ENCODE measurements at places on chromosomes 6 and 20. TPM values are rescaled to one million over a fixed set of nuclear protein-coding genes. Genes with fewer than 3 reads are reported as not detected.
A peak's percentile ranks its signal among the peaks of the same experiment; 100 is the strongest.

DNA sequence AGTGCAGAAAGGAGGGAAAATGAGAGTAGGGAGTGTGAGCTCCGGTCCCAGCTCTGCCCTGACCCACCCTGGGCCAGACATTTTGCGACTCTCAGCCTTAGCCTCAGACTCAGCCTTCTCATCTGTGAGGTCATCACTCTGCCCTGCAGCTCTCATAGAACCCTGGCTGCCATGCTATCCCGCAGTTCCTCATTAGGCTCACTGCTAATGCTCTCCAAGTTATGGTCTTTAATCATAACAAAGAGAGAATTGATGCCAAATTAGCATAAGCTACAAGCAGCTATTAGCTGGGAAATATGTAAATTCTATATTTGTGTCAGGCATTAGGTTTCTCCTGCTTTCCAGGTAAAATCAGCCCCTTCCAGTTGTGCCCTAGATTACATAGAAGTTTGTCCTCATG, 46.5 kb upstream of the MLN start:
- DNase-seq = no peak

DNA sequence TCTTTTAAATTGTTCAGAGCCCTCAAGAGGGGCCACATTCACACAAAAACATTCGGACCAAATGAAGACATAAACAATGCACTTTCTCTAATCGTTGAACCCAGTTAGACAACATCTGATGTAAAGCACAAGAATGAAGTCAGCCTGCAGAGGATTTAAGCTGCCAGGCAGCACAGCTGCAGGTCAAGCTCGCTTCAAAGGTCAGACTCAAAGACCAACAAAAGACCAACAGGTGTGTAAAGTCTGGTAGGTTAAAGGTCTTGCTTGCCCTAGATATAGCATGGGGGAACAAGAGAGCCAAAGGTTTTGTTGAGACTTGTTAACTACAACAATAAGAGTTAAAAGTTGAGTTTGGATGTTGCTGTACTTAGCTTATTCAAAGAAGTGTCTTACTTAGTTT, 26.7 kb upstream of the MYLIP start:
- no peak for DNase-seq

GRCh38 chr6:156395276-156395675, 381.9 kb upstream of the ARID1B start:
- no peak for DNase-seq

The STMN3 gene
- 21.7 TPM for total RNA-seq

The SOBP gene
- 2.6 TPM for total RNA-seq

The CDH26 gene
- total RNA-seq = 0.76 TPM

DNA sequence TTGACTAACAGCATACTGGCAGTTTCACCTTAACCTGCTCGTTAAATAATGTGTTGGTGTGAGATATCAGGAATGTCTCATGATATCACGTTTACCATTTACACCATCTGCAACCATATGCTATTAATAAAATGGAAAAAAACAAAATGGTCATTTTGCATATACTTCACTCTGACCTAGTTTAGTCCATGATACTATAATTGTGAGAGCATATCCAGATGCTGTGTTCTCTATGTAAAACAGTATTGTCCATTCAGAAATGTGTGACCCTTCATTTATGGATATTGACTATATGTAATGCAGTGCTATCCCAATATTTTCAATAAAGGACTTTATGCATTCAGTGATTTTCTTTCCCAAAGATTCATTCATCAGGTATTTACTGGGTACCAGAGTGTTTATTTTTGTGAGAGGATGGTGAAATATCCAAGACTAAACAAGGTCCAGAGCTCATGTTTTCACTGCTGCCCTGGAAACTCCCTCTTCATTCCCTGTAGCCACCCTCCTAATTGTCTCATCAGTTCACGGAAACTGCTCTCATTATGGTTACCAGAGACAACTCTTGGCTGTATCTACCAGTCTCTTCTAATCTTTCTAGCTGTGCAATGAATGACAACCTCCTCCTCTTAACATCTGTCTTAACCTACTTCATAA, 25.7 kb upstream of the HINT3 start:
- no peak for DNase-seq

- no peak for DNase-seq
Observed at GRCh38 chr6:50056242-50056641, 6.5 kb upstream of the DEFB112 start.

- DNase-seq = no peak
Observed at GRCh38 chr6:77829736-77830135, 176.9 kb downstream of the MEI4 start.

The DEFB115 gene
- not detected for total RNA-seq

DNA sequence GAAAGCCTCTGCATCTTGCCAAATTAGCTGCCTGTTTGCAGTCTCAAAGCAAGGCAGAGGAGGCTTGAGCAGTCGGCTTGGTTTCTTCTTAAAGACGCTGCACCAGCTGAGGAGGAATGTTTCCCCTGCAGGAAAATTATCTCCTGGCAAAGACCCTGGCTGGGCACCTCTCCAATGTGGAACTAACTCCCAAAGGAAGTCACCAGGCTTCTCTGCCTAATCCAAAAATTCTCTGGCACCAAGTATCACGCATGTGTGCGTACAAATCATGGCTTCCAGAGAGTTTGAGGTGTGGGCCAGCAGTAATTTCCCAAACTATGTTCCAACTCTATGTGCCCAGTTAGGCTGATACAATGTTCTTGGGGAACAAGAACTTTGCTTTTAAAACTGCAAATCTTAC, 176.2 kb downstream of the KIF16B start:
- DNase-seq = peak; percentile 19

GRCh38 chr6:107342144-107342543, 117.2 kb downstream of the PDSS2 start:
- no peak for DNase-seq

DNA sequence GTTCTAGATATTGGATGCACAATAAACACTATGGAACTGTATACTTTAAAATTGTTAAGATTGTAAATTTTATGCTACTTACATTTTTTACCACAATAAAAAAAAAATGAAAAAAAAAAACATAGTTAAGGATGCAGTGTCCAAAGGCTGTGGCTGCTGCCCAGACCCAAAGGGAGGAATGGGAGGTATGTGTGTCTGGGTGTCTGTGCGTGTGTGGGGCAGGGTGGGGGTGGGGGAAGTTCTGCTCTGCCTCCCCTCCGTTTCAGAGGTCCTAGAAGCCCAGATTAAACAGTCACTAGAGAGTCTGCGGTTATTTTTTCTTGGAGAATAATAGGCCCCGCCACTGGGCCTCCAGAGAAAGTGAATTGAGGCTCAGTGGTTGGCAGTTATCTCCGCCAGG, 136.4 kb upstream of the ARMC2 start:
- no peak for DNase-seq

- DNase-seq = no peak
Observed at GRCh38 chr6:145081677-145082076, 653.6 kb downstream of the EPM2A start.

- DNase-seq = peak; percentile 32
Observed at GRCh38 chr6:144158133-144158532, 7.8 kb downstream of the STX11 start.

- DNase-seq = no peak
Observed at GRCh38 chr6:142597836-142598235, 296.0 kb downstream of the ADGRG6 start.

- DNase-seq = peak; percentile 80
Observed at GRCh38 chr20:57957411-57958049, 247.7 kb upstream of the PMEPA1 start.

DNA sequence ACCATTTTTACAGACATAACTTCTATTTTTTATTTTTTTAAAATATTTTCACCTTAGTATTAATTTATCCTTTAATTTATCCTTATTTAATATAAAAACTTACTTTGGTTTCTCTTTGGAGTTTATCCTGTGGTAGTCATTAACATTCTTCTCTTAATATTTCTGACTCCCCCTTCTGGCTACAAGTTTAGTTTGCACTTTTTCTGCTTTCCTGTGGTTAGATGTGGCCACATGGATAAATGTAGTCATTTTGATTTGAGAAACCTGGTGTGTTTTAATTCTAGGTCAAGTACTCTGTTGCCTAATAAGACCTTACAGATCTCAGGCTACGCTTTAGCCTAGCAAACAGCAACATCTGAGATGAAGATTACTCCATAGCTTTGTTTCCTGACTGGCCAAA, 1187.5 kb downstream of the HACE1 start:
- DNase-seq = no peak

The GJA10 gene
- total RNA-seq = not detected

DNA sequence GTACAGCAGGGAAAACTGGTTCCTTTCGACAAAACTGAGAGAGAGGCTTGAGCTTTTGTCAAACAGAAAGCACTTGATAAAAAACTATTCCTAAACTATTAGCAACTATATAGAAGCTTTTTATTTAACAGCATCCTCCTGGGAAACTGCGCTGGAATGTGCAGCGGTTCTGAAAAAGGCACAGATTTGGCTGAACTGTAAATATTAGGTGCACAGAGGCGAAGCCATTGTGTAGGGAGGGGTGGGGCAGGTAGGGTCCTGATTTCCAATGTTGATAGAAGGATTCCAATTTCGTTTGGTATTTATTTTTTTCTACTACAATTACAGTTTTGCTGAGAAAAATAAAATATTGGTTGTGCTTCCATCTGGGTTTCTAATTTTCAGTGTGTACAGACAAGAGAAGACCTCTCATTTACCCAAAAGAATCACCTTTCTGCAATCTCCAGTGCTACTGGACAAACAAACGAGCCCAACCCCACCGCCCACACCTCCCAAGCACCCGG, 698 bp upstream of the SH3BGRL2 start:
- no peak for DNase-seq

The DPM1 gene
- total RNA-seq = 40.4 TPM

GRCh38 chr6:139567095-139567494, 192.6 kb upstream of the CITED2 start:
- no peak for DNase-seq

The CLPSL1 gene
- total RNA-seq = not detected

DNA sequence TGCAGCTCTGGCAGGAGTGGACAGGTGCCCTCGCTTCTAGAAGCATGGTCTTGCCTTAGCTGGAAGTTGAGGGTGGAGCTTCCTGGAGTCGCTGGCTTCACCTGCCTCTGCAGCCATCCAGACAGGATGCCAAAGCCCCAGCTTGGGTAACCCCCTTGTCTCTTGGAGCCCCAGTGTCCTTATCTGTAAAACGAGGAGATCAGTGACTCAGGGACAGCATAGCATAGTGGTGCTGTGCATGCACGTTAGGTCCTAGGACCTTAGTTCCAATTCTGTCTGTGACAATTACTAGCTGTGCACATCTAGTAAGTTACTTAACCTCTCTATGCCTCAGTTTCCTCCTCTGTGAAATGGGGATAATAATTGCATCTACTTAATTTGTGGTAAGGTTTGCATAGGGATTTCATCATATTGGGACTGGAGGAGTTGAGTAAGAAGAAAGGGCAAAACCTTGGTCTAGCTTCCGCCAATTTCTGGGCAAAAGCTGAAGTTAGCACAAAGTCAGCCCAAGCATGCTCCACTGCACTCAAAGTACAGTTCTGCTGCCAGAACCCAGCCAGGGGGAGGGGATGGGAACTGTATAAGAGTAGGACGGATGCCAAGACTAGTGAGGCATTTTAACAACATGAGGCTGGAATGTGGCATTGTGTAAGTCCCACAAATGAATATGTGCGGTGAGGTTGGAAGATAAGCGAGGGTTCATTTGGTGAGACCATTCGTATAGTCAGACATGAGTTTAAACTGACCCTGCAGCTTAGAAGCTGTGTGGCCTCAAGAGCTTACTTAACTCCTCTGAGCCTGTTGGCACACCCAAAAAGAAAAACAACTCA, 24.5 kb downstream of the TOX2 start:
- no peak for DNase-seq

The FAM120B gene
- 12.1 TPM for total RNA-seq

DNA sequence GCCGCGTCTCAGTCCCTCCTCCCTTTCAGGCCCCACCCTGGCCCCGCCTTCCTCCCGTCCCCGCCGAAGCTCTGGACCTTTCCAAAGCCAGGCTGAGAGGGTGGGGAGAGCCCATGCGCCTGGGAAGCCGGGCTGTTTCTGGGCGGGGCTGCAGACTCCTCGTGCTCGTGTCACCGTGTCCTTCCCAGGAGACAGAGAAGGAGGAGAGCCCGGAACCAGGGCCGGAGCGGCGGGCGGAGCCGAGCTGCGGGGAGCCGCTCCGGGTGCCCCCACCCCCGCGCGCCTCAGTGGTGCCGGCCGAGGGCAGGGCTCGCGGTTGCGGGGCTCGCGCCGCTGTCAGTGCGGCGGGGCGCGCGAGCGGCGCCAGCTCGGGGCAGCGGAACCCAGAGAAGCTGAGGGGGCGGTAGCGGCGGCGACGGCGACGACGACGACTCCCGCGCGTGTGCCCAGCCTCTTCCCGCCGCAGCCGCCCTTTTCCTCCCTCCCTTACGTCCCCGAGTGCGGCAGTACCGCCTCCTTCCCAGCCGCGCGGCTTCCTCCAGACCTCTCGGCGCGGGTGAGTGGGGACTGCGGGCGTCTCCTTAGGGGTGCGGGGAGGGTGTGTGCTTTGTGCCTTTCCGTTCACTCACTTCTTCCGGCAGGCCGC, at the start of gene RALY:
RALY (plus strand) TSS at position 336 of the 646 bp plus-strand sequence. CDS start 78,164 bp downstream, outside the sequence.
- DNase-seq = peak; percentile 53

- DNase-seq = no peak
Observed at GRCh38 chr20:55882910-55883309, 122.4 kb downstream of the CBLN4 start.

GRCh38 chr20:271528-271927, 14.0 kb downstream of the DEFB132 start:
- DNase-seq = no peak

- no peak for DNase-seq
Observed at GRCh38 chr6:108118810-108119768, 44.5 kb upstream of the OSTM1 start.

The TTLL9 gene
- 0.91 TPM for total RNA-seq

GRCh38 chr20:24872291-24873024, 76.6 kb upstream of the CST7 start:
- DNase-seq = no peak

DNA sequence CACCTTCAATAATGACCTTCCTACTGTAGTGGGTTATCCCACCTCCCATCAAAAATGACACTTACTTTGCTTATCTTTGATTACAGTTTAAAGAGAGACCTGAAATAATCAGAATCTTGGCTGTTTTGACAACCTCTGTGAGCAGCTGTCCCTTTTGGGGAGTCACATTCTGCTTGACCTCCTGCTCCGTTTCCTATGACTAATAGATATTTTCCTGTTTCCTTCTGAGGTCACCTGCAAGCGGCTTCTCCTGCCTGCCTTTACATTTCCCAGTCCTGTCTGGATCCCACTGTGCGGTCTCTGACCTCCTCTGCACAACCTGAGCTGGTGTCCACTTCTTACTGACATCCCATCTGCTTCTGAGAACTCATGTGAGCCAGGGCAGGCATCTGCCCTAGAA, 54.2 kb downstream of the TRAM2 start:
- DNase-seq = no peak

GRCh38 chr6:10030942-10031537, 383.8 kb downstream of the TFAP2A start:
- DNase-seq = no peak

All from uterus (tissue), 4 donors.